ENCODE measurements at places on chromosomes 13 and 19. TPM values are rescaled to one million over a fixed set of nuclear protein-coding genes. Genes with fewer than 3 reads are reported as not detected.

DNA sequence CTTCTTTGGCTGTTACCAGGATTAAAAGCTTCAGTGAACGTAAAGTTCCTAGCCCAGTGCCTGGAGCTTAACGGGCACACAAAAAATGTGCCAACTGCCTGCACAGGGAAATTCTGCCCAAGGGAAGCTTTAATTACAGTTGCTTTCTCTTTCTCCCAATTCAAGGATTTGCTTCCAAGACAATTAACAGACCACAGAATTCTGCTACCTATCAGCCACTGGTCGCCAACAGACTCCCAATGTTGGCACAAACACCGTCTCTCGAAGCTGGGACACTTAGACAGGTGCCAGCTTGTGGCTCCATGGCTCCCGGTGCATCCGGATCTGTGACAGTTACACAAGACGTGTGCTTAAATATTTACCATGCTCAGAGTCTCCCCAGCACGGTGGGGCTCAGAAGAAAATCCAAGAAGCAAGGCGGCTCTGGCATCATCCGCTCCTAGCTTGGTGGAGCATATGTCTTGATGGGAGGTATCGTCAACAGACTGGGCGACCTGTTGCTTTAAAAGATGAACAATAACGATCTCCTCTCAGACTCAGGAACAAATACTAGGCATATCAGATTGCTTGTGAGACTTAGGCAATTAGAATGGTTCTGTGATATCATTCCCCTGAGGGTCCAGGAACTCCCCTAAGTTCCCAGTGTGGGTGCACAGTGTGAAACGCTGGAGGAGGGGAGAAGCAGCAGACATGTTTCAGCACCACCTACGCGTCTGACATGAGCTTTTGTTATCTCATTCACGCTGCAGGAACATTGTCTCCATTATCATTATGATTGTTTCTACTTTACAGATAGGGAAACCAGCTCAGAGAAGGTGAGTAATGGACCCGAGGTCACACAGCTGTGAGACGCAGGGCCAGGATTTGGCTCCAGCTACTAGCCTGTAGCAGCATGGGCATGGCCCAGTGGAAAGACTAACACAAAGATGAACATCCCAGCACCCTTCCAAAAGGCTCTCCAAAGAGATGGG is 61.6 kb downstream of the ALOX5AP start:
- DNase-seq, result no peak

Gene UBE2L5
- total RNA-seq, result 0.21 TPM

Gene MYPOP
- 1.3 TPM for total RNA-seq

Gene OR7A5
- not detected for total RNA-seq

- DNase-seq, result no peak
Measured at GRCh38 chr13:97112446-97113152, 109.5 kb upstream of the MBNL2 start.

DNA sequence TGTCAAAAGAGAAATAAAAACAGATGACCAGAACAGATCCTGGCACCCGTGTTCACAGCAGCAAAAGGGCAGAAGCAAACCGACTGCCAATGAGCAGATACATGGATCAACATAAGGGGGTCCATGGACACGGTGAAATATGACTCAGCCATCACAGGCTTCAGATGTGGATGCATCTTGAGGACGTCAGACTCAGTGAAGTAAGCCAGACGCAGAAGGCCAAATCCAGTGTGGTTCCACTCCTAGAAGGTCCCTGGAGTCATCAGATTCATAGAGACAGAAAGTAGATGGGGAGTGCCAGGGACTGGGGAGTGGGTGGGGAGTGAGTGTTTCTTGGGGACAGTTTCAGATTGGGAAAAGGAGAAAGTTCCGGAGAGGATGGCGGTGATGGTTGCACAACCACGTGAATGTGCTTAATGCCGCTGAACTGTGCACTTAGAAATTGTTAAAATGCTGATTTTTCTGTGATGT is 28.8 kb upstream of the SEMA6B start:
- DNase-seq, result no peak

DNA sequence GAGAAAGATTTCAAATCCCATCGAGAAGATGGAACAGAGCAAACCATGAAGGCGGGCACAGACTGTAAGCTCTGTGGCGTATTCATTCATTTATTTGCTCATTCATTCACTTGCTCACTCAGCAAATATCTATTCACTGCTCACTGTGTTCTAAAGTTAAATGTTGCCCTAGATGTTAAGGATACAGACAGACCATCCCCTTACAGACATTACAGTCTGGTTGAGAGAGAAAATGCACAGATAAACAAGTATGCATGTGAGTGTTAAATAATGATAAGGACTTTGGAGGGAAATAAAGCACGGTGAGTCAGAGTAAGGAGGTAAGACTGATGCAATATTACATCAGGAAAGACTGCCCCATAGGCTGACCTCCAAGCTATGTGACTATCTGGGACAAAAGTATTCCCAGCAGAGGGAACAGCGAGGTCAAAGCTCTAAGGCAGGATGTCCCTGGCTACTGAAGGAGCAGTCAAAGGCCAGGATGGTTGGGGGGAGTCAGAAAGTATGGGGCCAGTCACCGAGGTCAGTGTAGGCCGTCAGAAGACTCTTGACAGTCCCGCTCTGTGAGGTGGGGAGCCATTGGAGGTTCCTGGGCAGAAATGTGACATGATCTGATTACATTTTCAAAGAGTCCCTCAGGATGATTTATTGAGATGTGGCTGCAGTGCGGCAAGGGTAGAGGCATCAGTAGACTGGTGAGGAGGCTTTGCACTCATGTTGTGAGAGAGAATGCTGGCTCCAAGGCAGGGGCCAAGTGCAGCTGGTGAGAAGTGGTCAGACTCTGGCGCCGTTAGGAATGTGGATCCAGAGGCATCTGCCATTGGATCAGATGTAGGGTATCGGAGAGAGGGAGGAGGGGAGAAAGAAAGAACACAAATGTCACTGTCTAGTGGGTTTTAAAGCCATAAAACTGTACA is 37.9 kb downstream of the MBNL2 start:
- no peak for DNase-seq

- no peak for DNase-seq
Measured at GRCh38 chr13:106609116-106609515, 41.2 kb upstream of the ARGLU1 start.

Gene TMPRSS9
- 0.11 TPM for total RNA-seq

Gene POLR1G
- total RNA-seq, result 1.8 TPM

GRCh38 chr13:33069365-33069764 is 53.1 kb downstream of the KL start:
- no peak for DNase-seq

Gene ZNF471
- 18.5 TPM for total RNA-seq

GRCh38 chr13:114275304-114275703 is 6.1 kb upstream of the UPF3A start:
- DNase-seq, result no peak

GRCh38 chr13:21175656-21176214 is 617 bp downstream of the SKA3 start:
- no peak for DNase-seq

DNA sequence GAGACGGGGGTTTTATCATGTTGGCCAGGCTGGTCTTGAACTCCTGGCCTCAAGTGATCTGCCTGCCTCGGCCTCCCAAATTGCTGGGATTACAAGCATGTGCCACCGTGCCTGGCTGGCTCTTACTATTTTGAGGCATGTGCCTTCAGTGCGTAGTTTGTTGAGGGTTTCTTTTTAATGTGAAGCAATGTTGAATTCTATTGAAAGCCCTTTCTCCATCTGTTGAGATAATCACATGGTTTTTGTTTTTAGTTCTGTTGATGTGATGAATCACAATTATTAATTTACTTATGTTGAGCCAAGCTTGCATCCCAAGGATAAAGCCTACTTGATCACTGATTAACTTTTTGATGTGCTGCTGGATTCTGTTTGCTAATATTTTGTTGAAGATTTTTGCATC is 290.9 kb downstream of the KCNRG start:
- no peak for DNase-seq

DNA sequence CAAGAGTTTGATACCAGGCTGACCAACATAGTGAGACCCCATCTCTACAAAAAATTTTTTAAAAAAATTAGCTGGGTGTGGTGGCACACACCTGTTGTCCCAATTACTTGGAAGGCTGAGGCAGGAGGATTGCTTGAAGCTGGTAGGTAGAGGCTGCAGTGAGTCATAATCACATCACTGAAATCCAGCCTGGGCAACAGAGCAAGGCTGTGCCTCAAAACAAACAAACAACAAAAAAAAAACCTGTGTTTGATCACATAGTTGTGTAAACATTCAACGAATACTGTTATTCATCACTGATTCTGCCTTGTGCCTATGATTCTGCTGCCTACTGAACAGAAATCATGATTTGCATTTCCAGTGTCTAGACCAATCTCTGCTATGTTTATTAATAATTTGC is 134.0 kb downstream of the TBC1D4 start:
- no peak for DNase-seq

DNA sequence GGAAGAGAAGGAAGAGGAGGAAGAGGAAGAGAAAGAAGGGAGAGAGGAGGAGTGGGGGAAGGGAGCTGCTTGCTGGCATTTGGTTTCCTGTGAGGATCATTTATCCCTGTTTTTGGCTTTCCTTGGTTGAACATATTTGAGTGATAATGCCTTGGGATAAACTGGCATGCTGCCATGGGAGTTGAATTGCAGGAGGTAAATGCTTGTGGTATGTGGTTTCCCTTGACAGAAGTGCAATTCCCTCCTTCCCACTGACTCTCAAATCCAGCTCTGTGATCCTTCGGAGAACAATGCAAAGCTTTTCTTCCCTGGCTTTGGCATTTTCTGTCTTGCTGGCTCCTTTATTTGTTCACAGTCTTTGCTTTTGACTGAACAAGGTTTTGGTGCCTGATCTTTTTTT is 27.2 kb upstream of the CBY2 start:
- DNase-seq, result no peak

Gene KRTDAP
- not detected for total RNA-seq

GRCh38 chr19:35120492-35120891 is 4.9 kb downstream of the FXYD3 start:
- no peak for DNase-seq

Gene BABAM1
- total RNA-seq, result 46.2 TPM

DNA sequence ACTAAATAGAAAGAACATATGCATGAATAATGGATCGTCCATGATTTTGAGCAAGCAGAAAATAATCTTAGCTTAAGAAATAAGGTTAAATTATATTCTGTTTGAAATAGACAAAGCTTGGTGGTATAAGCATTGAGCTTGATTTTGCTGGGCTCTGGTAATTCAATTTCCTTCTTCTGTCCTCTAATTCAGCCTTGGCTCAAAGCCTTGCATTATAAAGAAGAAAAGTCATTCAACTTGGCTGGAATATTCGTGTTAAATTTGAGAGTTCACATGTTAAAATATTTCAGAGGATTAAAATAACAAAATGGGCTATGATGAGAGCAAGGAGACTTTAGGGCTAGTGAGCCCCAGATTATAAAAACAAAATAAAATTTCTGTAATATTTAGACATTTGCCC is 415.4 kb upstream of the PCDH20 start:
- no peak for DNase-seq

Gene MTUS2
- 1.4 TPM for total RNA-seq

- no peak for DNase-seq
Measured at GRCh38 chr19:1654178-1654792, 1.9 kb upstream of the TCF3 start.

Gene APLP1
- total RNA-seq, result 3.0 TPM

Gene GYS1
- total RNA-seq, result 33.3 TPM

Gene ZNF443
- total RNA-seq, result 12.8 TPM

- DNase-seq, result no peak
Measured at GRCh38 chr13:36369268-36370107, 23.3 kb upstream of the SPART start.

- no peak for DNase-seq
Measured at GRCh38 chr13:25178070-25178469, 6.0 kb upstream of the AMER2 start.

GRCh38 chr13:59358014-59358413 is 805.7 kb downstream of the DIAPH3 start:
- no peak for DNase-seq

GRCh38 chr13:59660582-59660981 is 503.1 kb downstream of the DIAPH3 start:
- no peak for DNase-seq

GRCh38 chr19:17264641-17264979 is at the start of gene USHBP1:
Gene USHBP1 (minus strand): TSS chr19:17264745. CDS start chr19:17264299, 446 bp downstream.
- no peak for DNase-seq

Gene SOX1
- total RNA-seq, result not detected

- no peak for DNase-seq
Measured at GRCh38 chr13:48838193-48838973, 137.3 kb upstream of the FNDC3A start.

- DNase-seq, result no peak
Measured at GRCh38 chr19:39264306-39265290, 3.6 kb upstream of the IFNL2 start.

DNA sequence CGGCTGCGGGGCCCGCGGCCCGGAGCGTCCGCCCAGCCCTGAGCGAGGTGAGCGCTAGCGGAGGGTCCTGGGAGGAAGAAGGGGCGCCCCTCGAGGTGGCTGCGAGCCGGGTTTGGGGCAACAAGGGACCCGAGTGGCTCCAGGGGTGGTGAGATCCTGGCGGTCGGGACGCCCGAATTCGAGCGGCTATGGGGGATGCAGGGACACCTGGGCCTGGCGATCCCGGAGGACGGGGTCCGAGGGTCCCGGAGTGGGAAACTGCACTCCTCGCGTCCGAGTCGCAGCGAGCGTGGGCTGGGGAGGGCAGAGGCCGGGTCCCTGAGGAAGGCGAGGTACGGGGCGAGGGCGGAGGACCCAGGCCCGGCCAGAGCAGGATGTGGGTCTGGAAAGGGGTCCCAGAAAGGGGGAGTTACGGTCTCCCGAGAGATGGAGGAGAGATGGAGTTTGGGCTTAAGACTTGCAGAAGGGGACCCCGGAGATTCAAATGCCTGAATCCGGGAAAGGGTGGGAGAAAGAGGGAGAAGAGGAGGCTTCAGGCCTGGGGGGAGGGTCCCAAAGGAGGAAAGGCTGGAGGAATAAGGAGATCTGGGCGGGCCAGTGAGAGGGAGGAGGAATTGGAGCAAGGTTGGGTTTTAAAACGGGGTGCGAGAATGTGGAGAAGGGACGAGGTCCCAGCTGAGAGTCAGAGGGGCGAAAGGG is 542 bp downstream of the CACNG7 start:
- DNase-seq, result no peak

Gene BCAM
- total RNA-seq, result 35.3 TPM

DNA sequence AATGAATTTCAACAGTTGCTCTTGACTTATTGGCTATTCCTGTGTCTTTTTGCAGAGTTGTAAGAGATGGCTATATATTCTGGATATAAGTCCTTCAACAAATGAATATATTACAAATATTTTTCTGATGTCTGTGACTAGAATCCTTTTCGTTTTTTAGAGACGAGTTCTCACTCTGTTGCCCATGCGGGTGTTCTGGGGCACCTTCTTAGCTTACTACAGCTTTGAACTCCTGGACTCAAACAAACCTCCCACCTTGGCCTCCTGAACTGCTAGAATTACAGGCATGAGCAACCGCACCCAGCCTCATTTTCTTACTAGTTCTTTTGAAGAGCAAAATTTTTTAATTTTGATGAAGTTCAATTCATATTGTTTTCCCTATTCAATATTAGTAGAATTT is 287.8 kb downstream of the LIG4 start:
- DNase-seq, result no peak

Measured in urinary bladder (tissue), 4 donors.